ENCODE measurements at places on chromosomes 2 and 18.

DNA sequence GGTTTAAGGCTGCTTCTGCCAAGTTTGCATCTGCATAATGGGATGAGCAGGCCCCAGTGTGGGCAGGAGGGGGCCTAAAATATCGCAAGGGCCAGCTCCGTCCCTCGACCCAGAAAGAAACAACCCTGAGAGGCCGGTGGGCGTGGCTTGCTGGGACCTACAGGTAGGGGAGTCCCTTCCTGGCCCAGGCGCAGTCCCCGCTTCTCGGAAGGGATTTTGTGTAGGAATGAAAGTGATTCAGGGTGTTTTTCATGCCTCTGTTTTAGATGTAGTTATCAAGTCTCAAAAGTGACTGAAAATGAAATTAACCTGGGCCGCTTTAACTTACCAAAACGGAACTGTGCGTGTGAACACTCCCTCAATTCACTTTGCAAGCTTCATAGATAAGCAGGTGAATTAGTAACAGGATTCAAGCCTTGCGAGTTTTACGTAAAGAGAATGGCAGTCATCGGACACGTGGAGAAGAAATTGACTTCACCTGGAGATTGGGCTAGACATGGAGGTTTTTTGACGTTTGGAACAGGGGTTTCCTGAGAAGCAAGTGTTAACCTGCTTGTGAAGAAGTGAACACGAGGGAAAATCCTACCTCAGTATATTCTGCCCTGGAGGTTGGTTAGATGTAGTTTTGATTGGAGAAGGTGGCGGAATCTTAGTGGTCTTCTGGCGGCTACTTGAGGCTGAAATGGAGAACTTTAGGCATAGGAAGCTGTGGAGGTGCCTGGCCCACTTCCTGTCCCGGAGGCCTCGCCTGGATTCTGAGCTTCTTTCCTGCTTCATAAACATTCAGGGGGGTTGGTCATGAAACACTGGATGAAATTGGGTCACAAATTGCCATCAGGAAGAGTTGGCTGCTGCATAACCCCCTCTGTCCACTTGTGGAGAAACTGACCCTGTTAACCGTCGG lies 1.7 kb downstream of the NCK2 start:
- peak; percentile 95 for DNase-seq

DNA sequence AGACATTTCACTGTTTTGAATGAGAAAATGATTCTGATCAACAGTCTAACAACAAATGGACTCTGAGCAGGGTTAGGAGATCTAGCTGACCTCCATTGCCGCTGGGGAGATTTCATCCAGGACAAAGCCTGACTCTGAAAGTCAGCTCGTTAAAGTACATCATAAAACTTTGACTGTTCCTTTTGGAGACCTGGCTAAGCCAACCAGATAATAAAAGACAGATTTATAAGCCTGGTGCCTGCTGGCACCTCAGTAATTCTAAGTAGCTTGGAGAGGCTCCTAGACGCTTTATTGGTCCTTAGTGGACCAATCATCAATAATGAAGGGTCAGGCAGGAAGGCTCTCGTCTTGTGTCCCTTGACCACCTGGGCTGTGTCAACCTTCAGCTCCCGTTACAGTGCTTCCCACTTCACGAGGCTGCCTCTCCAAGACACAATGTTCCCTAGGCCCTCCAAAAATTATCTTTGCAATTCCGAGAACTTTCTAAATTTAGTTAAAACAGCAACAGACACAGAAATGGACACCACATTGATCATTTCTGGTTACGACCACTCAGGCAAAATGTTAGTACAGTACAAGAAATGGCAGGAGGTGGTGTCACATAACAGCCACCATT lies 47.9 kb upstream of the PMAIP1 start:
- no peak for DNase-seq

DNA sequence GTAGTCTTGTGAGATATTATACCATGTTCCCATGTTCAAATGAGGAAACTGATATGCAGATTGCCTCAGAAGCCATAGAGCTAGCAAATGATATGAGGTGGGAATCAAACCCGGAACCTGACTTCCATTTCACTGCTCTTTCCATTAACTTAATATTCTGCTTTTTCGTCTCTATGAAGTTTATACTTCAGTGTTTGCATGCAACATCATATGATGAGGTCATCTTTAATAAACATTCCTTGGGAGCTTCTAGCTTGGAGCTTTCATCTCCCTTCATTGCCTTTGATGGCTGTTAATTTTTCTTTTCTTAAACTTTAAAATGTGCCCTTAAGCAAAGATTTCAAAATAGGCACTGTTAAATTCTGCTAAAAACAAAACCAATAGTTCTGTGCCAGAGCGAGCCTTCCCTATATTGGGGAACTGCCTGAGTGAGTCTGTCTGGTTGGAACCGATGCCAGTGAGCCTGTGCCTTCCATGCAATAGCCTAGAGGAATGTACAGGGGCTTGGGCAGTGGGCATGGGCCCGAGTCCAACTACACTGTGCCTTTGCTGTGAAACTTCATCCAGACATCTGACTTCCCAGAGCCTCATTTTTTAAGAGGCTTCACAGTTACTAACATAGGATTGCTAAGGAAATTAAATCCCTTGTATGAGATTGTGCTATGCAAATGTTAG lies 91.1 kb upstream of the TMEM200C start:
- no peak for DNase-seq

DNA sequence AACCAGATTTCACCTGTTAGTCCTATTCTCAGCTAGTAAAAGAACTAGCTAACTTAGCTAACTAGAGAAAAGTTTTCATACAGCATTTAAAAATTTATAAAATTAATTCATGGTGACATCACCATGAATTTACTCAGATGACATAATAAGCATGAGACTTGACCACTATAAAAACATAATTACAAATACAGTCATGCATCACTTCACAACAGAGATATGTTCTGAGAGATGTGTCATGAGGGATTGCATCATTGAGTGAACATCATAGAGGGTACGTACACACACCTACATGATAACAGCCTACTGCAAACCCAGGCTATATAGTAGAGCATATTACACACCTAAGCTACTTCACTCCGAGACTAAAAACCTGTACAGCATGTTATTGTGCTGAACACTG lies 481.3 kb upstream of the CHAC2 start:
- no peak for DNase-seq
